ENCODE measurements at places on chromosomes 7 and 10.

DNA sequence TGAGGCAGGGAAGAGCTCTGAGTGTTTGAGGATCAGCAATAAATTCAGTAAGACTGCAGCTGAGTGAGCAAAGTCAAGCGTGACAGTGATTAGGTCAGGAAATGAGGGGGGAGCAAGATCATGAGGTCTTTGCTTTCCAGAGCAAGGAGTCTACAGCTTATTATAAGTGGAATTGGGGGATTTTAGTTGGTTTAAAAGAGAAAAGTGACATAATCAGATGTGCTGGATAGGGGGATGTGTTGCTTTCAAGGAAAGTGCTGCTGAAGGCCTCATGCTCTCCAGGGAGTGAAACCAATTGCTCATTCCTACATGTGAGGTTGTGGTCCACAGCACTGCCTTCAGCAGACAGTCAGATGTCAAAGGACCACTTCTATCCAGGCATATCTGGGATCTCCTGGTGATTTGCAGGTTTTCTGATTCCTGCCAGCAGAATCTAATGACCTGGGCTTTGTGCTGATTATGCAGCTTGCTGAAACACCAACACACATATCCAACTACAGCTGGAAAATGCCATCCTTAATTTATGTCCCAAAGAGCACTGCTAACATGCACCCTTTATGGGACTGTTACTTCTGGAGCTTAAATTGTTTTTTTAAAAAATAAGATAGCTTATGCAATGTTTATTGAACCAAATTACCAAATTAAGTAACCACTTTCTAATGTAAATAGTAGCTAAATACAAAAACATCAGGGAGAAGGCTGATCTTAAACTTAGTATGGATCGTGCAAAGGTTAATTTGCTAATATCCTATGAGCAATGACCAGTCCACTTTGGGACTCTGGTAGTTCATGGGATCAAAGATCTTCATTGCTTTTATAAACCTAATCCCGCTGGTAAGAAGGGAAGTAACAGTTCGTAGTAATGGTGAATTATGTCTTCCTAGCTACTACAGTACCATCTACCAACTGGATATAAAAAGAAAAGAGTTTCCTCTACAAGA is 607.6 kb downstream of the KCNMA1 start:
- DNase-seq: no peak

- DNase-seq: no peak
Measured at GRCh38 chr7:158067219-158067930, 520.2 kb downstream of the PTPRN2 start.

- DNase-seq: no peak
Measured at GRCh38 chr7:74070619-74070921, 13.0 kb upstream of the LIMK1 start.

DNA sequence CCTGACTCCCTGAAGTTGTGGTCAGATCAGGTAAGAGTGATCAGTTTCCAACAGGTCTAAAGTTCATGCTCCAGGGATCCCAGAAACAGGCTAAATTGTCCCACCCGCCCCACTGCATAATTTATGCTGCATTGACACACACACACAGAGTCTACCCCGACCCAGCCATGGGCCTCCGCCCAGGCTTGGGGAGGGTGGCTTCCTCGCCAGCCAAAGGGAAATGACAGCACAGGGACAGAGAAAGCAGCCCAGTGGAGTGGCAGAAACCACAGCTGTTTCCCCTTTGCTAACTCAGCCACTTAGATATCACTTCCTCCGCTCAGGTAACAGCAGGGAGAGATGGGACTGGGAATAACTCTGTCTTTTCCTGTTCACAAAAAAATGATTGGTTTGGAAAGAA is 9.4 kb downstream of the SH3PXD2A start:
- no peak for DNase-seq

DNA sequence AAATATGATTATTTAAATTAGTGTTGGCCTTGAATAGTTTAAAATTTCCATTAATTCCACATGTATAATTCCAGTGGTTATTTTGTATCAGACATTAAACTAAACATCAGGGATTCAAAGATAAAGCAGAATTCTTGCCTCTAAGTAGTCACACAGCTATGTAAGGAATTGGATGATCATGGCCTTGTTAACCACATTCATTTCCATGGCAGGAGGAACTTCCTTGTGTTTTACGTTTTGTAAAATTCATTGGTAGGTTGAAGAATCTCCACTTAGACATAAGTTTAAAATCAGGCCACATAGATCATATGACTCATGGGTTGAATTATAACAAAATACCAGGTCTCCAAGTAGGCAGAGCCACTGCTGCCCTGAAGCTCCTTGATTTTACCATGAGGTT is 289.7 kb downstream of the PLXDC2 start:
- DNase-seq: no peak

DNA sequence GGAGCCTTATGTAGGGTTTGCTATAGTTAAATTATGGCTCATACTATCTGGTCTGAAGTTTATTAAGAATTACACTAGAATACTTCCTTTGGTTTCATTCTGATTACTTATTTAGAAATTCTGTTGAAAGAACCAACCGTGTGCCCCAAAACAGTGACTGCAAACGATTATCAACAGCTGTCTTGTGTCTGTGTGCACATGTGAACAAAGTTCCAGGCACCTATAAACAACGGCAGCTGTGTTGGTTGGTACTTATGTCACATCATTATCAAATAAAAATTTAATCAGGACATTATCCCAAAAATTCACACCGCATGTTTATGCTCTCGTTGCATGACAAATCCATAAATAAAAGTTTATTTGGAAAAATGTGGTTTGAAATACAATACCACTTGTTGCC is 80.6 kb downstream of the USP6NL start:
- DNase-seq: no peak

DNA sequence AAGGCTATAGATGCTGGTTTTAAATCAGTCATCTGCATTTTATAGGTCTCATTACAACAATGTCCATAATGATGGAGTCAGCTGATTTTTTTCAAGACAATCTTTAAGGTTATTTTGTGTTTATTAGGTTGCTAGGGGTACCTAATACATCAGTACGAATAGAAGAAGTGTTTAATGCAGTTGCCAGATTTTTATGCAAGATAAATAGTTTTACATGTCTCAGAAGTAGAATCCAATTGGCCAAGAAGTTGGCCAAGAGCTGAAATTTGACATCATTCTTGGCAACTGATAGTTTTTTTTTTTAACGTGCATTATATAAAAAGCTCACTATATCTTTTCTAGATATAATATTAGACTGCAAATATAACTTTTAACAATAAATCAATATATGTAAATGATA is 208.5 kb downstream of the TRIL start:
- DNase-seq: no peak
